Fibroblast of lung (primary cell): ENCODE measurements at places on chromosomes 4 and X.
A peak's percentile ranks its signal among the peaks of the same experiment; 100 is the strongest.

GRCh38 chrX:104310090-104310489, 55.4 kb upstream of the ESX1 start:
- DNase-seq = peak; percentile 41

GRCh38 chr4:176261481-176261880, 7.5 kb downstream of the ASB5 start:
- no peak for DNase-seq

GRCh38 chrX:31608638-31609037, 536.8 kb upstream of the FTHL17 start:
- DNase-seq = no peak

DNA sequence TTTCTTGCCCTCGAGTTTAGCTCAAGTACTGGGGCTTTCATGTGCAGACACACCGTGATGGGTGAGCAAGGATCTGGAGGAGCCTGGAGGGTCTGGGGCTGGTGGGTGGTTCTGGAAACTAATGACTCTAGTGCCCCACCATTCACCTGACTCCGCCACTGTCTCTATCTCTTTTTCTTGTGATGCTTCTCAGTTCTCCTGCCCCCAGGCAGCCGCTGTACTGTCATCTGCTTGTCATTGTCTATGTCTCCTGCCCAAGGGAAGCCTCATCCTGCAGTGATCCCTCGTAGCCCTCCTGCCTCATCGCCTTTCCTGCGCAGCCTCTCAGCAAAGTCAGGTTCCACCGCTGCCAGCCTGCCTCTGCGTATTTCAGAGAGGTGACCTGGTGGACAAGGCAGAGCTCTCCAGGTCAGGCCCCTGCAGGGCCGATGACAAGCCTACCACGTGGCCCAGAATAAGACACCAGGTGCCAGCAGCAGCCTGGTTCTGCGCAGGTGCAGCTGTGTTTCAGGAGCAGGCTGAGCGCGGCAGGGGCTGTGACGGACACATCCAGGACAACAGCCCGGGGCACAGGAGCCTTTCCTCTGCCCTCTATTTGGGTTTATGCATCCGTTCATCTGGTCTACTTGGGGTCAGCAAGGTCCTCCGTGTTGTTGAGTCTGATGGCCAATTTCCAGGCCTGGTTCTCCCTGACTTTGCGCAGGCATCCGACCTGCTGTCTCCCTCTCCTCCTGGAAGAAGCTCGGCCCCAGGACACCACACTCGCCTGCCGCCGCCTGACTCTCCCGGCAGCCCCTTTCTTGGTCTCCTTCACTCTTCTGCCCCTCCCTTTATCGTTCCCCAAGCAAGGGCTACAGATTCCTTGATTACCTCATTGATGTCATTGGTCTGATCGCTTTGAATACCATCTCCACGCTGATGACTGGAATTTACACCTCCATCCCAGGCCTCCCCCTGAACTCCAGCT, 30.9 kb upstream of the CDKN2AIP start:
- no peak for DNase-seq

DNA sequence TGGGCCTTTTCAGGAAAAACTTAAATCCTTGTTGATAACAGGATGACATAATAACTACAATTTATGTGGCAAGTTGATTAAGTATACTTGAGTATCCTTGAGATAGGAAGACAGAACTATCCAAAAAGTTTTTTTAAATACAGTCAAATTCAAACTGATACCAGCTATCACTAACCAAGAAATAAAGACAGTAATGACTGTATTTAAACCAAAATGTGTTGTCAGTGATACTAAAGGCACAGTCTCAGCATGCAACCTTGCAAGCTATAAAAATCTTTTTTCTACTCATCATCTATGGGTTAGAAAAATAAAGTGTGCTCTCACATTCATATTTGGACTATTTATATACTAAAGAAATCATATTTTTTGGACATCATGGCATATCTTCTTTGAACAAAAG, 64.7 kb downstream of the PAPSS1 start:
- no peak for DNase-seq

DNA sequence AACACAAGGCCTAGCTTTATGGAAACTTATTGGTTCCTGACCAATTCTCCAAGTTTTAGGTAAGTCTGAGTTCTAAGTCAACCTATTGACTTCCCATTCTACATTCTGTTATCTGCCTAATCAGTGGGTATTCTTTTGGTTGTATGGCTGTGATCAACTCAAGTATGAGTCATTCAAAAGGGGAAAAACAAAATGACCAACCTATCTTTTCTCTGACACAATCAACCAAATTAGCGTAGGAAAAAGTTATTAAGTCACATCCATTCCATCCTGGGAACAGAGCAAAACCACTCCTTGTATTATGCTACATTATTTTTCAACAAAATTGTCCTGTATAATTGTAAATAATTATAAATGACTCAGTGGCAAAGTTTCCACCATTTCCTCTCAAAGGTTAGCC, 136.2 kb downstream of the SHROOM4 start:
- DNase-seq = no peak

GRCh38 chr4:98363431-98363830, 102.2 kb downstream of the RAP1GDS1 start:
- no peak for DNase-seq

GRCh38 chr4:156190615-156191014, 236.9 kb upstream of the CTSO start:
- DNase-seq = peak; percentile 88

DNA sequence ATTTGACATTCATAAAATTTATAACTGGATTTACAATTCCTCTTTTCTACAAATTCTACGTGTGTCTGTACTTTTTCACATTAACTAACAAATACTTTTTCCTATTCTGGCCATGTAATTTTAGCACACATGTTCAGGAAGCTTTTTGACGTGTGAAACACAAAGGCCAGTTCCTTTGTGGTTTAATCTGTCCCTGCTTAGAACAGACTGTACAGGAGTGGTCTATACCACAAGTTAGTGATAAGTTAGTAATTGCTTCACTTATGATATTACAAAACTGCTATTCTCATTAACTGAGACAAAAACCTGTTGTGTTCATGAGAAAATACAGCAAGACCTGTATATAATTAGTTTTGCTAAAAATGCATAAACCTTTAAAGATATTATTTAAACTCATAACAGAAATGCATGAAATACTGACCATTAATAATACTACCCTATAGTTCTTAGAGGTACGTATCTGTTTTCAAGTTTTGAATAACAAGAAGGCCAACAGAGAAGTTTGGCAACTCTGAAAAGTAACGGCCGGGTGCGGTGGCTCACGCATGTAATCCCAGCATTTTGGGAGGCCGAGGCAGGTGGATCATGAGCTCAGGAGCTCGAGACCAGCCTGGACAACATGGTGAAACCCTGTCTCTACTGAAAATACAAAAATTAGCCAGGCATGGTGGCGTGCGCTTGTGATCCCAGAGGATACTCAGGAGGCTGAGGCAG, 13.7 kb upstream of the AREG start:
- no peak for DNase-seq

DNA sequence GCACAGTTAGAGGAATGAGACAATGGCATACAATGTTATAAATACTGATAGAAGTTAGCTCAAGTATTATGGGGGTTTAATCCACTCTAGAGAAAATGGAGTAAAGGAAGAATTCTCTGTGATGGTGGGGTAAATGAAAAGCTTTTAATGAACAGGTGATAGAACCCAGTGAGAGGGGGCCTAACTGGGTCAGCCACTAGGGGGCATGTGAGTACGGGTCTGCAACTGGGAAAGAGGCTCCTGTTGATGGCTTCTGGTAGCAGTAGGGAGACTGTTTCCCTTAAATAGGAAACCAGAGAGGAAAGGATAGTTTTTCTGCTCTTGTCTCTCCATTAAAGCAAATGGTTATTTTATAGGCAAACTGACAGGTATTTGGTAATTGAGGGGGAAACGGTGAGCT, 132.8 kb upstream of the GPR101 start:
- DNase-seq = no peak

- peak; percentile 39 for DNase-seq
These were observed 2.7 kb upstream of the PF4V1 start for GRCh38 chr4:73850261-73850970.

GRCh38 chr4:55545641-55546505, 836 bp downstream of the CLOCK start:
- DNase-seq = peak; percentile 75

- DNase-seq = peak; percentile 27
These were observed 152.7 kb upstream of the FTHL17 start for GRCh38 chrX:31224381-31225012.

DNA sequence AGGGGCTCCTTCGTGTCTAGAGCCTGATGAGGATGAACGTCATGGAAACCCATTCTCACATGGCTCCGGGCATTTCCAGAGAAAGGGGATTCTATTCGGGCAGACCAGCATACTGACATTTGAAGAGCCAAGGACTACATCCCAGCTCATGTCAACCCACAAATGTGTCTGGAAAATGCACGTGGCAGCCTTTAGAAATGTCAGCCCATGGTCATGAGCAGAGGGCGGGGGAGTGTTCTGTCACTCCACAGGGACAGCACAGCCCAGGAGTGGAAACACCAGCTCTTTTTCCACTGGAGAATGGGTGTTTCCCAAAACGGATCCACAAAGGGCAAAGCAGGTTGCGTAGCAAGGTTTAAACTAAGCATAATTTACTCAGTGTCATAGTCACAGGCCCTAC, 207.0 kb downstream of the BCOR start:
- no peak for DNase-seq

DNA sequence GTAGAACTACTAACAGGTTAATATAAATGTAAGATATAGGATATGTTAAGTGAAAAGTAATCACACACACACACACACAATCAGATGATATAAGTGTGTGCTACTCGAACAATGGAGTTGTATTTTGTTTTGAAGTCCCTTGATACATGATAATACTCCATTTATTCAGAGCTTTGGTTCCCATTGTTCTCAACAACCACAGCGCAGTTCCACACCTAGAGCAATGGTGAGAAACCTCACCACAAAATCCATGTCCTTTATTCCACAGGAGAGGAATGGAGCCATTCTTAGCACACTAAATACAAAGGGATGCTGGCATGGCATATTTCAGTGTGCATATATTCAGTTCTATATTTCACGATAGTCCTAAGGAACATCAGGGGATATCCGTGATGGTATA, 139.2 kb downstream of the PPP3CA start:
- no peak for DNase-seq

- DNase-seq = no peak
These were observed 375 bp downstream of the FGFR3 start for GRCh38 chr4:1793496-1793840.

DNA sequence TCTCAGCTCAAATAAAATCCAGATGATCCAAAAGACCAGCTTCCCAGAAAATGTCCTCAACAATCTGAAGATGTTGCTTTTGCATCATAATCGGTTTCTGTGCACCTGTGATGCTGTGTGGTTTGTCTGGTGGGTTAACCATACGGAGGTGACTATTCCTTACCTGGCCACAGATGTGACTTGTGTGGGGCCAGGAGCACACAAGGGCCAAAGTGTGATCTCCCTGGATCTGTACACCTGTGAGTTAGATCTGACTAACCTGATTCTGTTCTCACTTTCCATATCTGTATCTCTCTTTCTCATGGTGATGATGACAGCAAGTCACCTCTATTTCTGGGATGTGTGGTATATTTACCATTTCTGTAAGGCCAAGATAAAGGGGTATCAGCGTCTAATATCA, 18.7 kb upstream of the TLR8 start:
- DNase-seq = no peak

DNA sequence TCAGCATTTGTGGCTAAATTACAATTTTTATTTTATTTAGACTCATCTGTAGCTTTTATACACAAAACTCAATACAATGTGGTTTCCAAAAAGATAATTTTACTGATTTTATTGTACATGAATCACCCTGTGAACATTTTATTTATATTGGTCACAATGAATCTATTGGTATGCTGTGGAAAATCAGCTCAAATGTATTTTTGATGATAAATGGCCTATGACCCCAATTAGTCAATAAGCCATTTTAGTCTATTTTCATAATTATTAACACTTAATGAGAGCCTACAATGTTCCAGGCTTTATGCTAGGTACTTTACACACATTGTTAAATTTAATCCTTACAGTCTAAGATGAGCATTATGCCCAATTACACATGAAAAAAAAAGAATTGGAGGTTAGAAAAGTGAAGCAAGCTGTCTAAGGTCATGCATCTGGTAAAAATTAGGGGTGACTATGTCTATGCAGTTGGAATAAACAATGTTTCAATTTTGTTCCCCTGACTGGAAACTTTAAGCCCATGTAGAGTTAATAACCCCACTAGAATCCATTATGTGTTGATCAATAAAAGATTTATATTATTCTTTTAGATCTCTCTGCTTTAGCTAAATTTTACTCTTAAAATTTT, 344.7 kb downstream of the PABPC4L start:
- DNase-seq = no peak

GRCh38 chr4:142282870-142283431, 563.1 kb downstream of the INPP4B start:
- peak; percentile 39 for DNase-seq

- no peak for DNase-seq
These were observed 59.5 kb downstream of the RHOH start for GRCh38 chr4:40256329-40256728.

DNA sequence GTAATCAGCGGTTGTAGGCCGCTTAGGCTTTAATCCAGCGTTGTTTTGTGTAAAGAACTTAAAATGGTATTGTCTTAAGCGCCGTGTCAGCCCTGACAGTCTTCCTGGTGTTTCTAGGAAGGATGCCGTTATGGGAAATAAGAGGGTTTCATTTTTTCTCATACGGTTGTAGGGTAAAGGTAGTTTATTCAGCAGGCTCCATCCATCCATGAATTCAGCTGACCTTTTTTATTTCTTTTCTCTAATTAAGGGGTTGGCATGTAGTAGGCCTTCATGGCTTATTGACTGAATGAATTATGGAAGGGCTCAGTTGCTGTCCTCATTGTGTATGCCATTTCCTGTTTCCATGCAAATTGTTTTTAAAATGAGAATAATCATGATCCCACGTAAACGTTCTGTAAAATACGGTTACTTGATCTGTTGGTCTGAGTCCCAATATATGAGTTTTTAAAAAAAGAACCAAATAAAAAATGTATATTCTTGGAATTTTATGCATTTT, 693 bp downstream of the OCIAD1 start:
- DNase-seq = no peak

DNA sequence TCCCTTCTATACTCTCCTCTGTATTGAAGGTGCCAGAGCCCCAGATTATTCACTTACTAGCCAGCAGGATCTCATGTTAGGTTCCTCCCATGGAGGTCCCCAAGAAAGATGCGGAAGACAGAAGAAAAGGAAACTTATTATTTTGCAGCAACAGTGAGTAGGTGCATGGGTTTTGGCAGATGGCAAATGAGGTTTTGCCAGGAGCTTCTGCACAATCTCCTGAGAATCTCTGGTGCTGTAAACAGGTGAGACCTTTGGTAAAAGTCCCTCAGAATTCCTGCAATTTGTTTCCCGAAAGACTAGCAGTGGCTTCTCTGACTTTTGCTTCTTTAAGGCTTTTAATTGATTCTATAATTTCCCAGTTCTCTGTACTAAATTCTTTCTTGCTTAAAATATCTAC, 29.5 kb upstream of the SORBS2 start:
- no peak for DNase-seq
